ENCODE measurements at places on chromosomes 6 and 20.

- no peak for DNase-seq
Measured at GRCh38 chr6:49333345-49334125, 129.5 kb downstream of the MMUT start.

- no peak for DNase-seq
Measured at GRCh38 chr20:10356628-10357027, 77.4 kb downstream of the MKKS start.

DNA sequence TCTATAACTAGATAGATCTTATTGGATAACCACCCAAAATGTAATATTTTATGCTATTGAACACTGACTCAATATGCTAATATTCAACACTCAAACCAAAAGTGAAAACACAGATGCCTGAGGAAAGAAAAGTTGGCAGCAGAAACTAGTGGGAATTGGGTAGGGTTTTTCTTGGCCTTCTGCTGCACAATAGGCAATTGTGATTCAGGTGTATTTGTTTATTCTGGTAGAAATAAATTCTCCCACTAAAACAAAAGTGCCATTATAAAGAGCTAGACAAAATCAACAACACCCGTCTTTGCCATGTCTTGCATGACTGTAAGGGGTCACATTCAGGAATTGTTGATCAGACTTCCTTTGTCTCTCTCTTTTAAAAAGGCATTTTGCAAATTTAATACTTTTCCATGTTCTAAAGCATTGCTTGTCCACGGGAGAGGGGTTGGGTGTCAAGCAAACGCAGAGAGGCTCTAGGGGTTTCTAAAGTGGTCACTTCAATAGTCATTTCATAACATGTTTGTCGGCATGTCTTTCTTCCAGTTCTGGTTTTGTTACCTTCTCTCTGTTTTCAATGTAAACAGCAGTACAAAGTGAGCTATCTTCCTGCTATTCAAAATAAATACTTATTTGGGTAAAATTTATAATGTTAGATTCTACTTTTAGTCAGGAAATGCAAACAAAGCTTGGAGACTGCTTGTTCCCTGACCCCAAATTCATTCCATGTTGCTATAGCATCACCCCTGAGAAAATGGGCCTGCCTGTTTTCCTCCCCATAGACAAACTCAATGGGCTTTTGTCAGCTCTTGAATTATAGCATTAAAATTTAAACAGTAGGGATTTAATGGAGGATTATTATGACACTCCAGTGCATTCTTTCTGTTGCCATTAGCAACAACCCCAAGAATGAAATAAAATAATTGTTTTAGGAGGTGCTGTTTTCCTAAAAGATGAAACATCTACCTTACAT, 217.0 kb upstream of the CCN2 start:
- DNase-seq = no peak

DNA sequence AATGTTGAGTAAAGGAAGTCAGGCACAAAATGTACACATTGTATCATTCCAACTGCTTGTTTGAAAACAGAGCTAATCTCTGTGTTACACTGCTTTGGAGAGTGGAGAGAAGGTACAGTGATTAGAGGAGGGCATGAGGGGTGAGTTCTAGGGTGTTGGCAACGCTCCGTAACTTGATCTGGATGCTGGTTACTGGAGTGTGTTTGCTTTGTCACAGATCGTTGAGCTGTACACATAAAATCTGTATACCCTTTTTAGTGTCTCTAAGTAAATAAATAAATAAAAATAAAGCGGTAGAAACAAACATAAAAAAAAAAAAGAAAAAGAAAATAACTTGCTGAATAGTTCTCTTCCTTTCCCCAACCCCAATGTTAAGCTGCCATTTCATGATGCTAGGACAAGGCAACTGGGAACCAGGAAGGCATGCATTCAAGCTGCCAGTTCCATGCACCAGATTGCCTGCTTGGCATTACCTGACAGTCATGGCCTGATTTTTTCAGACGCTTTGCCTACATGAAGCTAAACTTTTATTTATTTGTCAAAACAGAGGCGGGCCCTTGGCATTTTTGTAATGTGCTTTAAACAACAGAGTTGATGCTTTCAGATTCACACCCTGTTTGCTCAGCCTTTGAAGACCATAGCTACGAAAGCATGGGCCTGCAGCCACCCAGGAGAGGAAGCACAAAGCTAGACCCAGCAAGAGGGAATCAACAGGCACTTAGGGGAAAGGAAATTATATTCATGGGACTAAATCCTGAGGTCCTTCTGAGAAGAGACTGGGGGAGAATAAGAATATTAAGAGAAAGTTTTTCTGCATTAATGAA, 21.2 kb downstream of the TNFRSF21 start:
- no peak for DNase-seq

- no peak for DNase-seq
Measured at GRCh38 chr6:53771785-53772624, 22.8 kb upstream of the LRRC1 start.

GRCh38 chr6:5712349-5713215, 294.1 kb downstream of the NRN1 start:
- DNase-seq = no peak

GRCh38 chr6:93423542-93423941, 4.2 kb upstream of the EPHA7 start:
- DNase-seq = peak; percentile 81

DNA sequence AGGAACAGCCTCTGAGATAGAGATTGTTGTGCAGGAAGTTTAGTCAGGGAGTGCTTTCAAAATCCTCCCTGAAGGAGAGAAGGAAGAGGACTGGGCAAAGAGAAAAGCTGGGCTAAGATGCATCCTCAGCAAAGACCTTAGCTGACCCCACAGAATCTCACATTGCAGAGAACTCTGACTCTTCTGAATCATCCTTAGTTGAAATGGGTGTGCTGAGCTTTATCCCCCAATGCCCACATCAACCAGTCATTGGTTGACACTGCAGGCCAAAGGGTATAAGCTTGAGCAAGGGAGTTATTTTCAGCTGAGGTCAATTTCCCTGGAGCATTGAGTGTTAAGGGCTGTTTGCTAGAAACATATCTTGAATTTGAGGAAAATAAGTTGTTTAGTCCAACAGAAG, 732.2 kb downstream of the CBLN4 start:
- DNase-seq = no peak

DNA sequence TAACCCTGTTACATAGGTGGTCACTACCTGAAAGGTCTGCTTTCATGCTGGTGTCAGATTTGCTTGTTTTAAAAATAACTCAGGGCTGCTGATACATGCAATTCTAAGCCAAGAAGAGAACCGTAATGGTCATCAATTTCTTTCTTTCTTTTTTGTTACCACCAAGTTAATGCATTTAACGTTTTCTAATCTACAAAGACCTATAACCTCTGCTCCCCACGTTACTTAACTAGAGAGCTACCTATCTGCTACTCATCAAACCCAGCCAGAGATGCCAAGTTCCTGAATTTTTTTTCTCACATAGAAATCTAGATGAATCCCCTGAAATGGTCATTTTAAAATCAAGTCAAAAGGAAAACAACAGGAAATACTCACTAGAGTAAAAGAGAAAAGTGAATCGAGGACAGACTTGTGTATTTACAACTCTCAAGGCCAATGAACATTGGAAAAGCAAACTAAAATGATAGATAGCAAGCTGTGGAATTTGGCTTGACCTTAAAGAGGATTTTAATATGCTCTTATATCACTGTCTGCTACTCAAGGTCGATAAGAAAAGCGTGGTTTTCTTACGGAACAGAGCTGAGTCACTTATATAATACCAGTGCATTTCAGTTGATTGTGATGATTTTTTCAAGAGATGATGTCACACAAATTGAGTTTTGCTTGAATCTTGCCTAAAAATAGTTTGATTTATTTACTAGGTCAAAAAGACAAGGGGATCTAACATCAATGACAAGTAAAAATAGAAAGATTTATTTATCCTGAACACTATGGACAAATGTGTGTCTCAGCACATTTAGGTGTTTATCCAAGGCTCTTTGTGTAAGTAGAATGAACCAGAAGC, 67.9 kb downstream of the SGK1 start:
- no peak for DNase-seq

DNA sequence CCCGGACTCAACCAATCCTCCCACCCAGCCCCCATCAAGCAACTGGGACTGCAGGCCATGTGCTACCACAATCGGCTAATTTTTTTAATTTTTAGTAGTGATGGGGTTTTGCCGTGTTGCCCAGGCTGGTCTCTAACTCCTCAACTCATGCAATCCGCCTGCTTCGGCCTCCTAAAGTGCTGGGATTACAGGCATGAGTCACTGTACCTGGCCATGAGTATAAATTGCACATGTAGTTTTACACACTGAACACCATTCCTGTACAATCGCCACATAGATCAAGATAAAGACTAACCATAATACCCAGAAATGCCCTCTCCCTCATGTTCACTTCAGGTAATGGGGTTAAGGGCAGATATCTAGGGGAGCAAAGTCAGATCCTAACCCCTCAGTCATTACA, 26.4 kb downstream of the TRPC4AP start:
- no peak for DNase-seq

- DNase-seq = no peak
Measured at GRCh38 chr6:106546261-106546690, 83.0 kb downstream of the RTN4IP1 start.

DNA sequence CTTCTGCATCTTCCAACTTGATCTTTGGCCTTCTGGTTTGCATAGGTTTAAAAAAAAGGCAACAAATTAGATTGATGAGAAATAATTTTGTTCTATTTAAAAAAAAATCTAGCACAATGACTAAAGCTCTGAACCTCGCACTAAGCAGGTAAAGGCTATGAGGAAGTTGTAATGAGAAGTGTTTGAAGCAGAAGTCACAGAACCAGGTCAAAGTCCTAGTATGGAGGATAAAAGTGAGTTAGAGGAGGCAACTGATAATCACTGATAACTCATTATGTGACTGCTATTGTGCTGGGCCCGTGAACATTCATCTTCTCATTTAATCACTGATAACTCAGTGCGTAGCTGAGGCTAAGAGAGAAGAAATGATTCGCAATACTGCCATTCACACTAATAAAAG, 46.1 kb upstream of the GFRAL start:
- no peak for DNase-seq

- DNase-seq = no peak
Measured at GRCh38 chr6:121868206-121868605, 432.8 kb downstream of the GJA1 start.

GRCh38 chr20:35828434-35828833, 56.6 kb downstream of the PHF20 start:
- no peak for DNase-seq

GRCh38 chr6:101086473-101086872, 205.3 kb upstream of the ASCC3 start:
- no peak for DNase-seq

DNA sequence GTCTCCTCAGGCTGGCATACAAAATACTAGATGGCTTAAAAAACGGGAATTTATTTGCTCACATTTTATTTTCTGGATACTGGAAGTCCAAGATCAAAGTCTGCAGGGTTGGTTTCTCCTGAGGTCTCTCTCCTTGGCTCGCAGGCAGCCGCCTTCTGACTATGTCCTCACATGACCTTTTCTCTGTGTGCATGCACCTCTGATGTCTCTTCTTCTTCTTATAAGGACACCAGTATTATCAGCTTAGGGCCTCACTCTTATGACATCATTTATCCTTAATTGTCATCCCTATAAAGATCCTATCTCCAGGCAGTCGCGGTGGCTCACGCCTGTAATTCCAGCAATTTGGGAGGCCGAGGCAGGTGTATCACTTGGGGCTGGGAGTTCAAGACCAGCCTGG, 9.3 kb upstream of the TRIM27 start:
- DNase-seq = no peak

DNA sequence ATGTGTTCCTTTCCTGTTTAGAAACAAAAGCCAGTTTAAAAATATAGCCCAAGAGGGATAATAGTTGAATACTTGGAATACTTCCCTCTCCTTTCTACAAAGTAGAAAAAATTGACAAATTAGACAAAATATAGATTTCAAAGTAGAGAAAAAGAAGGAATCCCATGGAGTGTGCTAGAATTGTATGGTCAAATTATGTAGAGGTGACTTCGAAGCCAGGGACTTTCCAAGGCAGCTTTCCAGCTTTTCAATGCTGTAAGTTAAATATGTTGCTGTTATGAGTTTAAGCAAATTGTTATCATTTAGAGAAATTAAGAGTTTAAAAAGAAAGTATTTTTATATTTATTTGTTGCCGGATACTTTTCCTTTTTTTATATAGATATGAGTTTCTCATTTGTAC, 415.5 kb upstream of the OPRM1 start:
- no peak for DNase-seq

DNA sequence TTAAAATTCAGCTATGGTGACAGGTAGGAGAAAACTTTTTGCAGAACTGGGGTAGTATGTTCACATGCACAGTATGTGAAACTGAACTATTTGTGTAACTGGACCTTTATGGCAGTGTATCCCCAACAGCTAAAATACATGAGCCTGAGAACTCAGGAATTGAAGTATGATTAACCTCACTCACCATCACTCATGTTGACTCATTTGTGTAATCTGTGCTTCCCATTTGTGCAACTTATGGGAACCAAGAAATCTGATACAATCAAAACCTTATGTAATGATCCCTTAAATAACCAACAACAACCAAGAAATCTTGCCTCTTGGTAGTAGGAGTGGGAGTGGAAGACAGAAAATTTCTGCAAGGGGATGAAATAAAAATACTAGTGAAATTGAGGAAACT, 674.9 kb downstream of the HDGFL1 start:
- DNase-seq = no peak

DNA sequence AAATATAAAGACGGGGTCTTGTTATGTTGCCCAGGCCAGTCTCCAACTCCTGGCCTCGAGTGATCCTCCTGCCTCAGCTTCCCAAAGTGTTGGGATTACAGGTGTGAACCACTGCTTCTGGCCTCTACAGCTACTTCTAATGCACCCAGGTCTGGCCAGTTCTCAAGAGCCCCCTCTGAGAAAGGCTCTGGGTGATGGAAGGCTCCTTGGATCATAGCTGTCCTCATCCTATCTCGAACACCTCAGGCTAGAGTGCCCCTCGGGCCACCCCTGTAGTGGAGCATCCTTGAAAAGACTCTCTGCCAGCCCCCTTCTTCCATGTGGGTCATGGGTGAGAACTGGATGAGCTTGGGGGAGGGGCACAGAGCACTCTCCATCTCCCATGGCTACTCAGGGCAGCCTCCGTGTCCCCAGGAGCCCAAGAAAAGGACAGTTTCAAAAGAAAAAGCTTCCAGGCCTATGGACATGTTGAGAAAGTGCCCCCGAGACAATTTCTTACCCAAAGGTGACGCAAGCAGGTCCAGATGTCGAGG, 714 bp upstream of the MYLK2 start:
- DNase-seq = no peak

GRCh38 chr20:7113577-7114466, 346.3 kb downstream of the BMP2 start:
- DNase-seq = peak; percentile 74

DNA sequence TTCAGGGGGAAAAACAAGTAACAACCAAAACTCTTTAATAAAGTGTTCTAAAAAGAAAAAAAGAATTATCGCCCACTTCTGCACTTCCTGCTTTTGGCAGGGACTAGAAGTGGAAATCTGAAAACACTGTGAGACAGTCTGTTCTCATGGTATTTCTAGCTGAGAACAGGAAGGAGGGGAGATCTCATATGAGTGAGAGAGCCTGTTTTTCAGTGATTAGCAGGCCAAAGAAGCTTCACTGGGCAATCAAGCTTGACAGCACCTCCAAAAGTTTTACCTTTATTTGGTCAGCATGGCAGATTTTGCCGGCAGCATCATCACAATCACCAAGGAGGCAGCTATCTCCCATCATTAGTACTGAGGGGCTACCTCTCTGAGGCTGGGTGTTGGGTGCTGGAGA, 79.5 kb upstream of the ATXN1 start:
- DNase-seq = no peak

GRCh38 chr6:68226460-68226859, 408.6 kb upstream of the ADGRB3 start:
- peak; percentile 56 for DNase-seq

Data from COR-L47 (cell line).